Effector CD4-positive, alpha-beta T cell (primary cell): ENCODE measurements at places on chromosomes 3 and 15.

DNA sequence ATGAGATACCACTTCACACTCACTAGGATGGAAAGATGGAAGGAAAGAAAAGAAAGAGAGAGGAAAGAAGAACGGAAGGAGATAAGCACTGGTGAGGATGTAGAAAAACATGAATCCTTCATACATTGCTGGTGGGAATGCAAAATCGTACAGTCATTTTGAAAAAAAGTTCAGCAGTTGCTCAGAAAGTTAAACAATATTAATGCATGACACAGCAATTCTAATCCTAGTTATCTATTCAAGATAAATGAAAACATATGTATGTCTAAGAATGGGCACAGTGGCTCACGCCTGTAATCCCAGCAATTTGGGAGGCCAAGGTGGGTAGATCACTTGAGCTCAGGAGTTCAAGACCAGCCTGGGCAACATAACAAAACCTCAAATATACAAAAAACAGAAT, 59.1 kb downstream of the SENP7 start:
- no peak for DNase-seq

DNA sequence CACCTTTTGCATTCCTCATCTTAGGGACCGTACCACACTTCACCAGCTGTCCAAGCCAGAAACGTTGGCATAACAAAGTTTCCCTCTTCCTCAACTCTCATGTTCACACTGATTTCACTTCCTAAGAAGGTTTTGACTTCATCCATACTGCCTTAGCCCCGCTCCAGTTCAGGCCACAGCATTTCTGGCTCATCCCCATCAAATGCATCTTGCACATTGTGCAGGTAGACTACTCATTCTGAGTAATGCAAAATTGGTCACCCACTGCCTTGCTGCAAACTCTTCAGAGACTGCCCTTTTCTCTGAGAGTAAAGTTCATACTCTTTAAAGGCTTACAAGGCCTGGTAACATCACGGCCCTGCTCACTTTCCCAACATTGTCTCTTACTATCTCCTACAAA, 8.8 kb downstream of the NUSAP1 start:
- DNase-seq = no peak

DNA sequence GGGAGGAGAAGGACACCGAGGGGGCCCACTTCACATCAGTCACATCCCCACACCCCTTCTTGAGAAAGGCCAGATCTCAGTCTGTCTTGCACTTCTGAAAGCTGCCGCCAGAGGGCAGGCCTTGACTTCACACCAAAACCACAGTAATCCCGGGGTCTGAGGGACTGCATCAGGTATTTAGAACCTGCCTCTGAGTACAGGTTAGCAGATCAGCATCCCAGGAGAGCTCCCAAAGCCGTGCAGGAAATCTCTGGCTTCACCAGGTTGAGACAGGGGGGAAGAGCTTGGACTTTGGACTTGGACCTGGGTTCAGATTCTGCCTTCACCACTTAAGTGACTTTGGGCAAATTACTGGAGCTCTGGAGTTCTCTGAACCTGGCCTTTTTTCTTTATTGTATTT, 50.3 kb downstream of the LHFPL4 start:
- peak; percentile 52 for DNase-seq

DNA sequence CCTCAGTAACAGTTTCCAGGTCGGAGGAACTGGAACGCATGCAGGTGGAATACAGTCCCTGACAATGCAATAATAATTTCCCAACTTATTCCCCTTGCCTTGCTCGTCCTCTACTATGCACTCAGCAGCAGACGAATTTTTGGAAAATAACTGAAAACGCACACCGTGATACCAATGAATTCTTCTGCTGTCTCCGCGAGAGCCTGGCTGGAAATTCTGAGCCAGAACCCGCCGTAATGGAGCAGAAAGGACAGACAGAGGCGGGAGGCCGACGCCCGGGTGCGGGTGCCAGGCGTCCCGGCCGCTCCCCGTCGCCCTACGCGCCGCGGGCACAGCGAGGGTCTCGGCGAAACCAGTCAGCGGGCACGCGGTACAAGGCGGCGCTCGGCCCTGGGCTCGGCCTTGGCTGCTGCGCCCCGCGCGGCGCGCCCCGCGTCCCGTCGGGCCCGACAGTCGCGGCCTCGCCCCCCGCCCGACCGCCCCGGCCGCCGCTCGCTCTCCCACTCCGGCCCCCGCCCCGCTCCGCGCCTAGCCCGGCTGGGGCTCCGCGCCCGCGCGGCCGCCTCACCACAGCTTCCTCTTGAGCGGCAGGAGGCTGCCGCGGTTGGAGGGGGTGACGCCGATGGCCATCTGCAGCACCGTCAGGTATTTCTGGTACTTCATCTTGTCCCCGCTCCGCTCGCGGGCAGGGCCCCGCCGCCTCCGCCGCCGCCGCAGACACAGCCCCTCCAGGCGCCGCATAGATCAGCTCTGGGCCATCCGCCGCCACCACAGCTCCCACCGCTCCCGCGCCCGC, 114.5 kb upstream of the GOLGA8J start:
- no peak for DNase-seq

- no peak for DNase-seq
These were observed 14.1 kb upstream of the SLC35G2 start for GRCh38 chr3:136804813-136805212.
